Right cardiac atrium (tissue), 5 donors: ENCODE measurements at places on chromosomes 11 and 22. TPM values are rescaled to one million over a fixed set of nuclear protein-coding genes. Genes with fewer than 3 reads are reported as not detected.

The APOL6 gene
- total RNA-seq, result 13.3 TPM

The HTR3B gene
- total RNA-seq, result not detected

The C11orf65 gene
- 0.44 TPM for total RNA-seq

The C11orf42 gene
- total RNA-seq, result not detected
